ENCODE measurements at places on chromosomes 16 and 17.

DNA sequence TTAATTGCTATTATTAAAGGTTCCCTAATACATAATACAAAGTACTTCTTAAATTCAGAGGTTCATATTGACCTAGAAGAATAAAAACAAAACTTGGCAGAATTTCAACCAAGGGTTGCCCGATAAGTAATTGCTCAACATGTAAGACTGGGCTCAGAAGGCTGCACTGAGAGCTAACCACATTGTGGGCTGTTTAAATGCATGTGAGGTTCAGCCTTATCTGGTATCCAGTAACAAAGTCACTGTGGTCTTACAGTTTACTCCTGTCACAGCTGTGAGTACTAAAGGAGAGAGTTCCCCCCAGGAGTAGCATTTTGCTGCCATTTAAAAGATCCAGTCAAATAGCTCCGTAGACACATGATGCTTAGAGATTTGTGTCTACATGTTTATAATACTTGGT lies 1.6 kb upstream of the DHRS11 start:
- no peak for DNase-seq

GRCh38 chr16:12240036-12240435 lies 263.5 kb downstream of the SNX29 start:
- no peak for DNase-seq

- no peak for DNase-seq
Measured at GRCh38 chr17:42629411-42630009, 20.0 kb downstream of the TUBG1 start.

DNA sequence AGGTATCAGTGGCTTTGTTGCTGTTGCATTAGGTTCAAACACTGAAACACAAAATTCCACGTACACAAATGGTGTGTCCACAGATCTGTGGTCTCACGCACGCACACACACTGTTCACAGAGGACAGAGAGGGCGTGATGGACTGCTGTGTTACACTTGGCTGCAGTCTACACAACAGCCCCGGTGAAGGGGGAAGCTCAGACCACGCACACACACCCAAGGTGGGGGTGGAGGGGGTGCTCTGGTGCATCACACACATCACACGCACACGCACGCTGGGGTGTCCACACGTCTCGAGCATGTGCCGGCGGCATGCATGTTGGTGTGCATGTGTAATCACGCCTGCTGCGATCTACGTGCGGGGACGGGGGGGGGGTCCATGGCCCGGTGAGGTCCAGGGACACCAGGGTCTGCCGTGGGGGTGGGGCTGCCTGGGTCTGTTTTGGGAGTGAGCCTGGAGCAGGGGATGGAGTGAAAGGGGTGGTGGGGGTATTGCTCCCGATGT lies 7.3 kb downstream of the HSD3B7 start:
- DNase-seq: no peak

DNA sequence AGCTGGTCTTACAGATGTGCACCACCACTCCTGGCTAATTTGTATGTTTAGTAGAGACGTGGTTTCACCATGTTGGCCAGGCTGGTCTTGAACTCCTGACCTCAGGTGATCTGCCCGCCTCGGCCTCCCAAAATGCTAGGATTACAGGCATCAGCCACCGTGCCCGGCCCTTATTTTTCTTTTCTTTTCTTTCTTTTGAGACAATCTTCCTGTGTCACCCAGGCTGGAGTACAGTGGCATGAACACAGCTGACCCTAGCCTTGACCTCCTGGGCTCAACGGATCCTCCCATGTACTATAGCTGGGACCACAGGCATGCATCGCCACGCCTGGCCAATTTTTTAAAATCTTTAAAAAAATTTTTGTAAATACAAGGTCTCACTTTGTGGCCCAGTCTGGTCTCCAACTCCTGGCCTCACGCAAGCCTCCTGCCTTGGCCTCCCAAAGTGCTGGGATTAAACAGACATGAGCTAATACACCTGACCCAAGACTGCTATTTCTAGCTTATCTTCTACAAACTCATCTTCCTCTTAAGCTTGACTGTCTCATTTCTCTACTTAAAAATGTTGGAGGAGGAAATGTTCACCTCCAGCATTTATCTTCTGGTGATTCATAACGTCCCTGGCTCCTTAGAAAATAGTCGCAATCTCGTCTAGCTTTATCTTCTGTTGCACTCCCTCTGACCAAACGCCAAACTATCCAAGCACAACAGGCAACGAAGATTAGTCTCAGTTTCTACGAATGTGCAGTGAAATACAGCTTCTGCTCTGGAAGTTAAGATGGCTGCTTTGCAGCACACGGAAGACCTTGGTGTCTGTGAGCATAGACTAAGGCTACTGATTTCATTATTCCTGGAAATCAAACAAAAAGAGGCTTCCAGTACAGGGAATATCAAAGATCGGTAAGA lies 8.2 kb upstream of the TMEM94 start:
- DNase-seq: no peak

DNA sequence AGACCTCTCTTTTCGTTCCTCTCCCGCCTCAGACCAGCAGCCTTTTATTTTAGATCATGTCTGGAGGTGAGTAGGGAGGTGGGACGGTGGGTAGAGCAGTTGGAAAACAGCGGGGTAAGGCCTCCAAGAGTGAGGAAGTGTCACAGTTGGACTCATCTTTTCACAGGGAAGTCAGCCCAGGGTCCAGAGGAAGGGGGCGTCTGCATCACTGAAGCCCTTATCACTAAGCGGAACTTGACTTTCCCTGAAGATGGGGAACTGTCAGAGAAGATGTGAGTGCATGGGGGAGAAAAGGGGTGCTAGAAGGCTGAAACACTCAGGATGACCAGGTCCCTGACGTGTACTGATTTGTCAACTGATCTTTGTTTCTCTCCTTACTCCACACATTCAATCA lies 461 bp downstream of the LRRC46 start:
- DNase-seq: no peak

- peak; percentile 1 for DNase-seq
Measured at GRCh38 chr16:24580665-24581064, 41.3 kb downstream of the RBBP6 start.

DNA sequence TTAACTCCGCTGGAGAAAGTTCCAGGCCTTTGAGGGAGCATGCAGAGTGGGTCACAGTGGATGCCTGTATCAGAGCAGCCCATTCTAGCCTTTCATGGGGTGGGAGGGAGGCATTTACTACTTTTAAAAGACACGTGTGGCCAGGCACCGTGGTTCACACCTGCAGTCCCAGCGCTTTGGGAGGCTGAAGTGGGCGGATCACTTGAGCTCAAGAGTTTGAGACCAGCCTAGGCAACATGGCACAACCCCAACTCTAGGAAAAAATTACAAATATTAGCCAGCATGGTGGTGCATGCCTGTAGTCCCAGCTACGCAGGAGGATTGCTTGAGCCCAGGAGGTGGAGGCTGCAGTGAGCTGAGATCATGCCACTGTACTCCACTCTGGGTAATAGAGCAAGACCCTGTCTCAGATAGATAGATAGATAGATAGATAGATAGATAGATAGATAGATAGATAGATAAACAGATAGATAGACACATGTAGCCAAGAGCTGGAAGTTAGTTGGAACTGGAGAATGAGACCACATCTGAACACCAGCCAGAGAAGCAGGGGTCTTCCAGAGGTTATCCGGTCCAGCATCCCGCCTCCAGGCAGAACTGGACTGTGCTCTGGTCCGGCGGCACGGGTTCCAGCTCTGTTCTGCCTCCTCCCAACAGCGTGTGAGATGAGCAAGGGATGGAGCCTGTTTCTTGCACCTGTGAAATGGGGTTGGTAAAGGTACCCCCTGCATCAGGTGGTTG lies 3.6 kb downstream of the ADCY7 start:
- DNase-seq: no peak

GRCh38 chr17:66412857-66413558 lies 110.6 kb downstream of the PRKCA start:
- DNase-seq: no peak

GRCh38 chr16:71564335-71564967 lies 12.4 kb downstream of the TAT start:
- DNase-seq: no peak

DNA sequence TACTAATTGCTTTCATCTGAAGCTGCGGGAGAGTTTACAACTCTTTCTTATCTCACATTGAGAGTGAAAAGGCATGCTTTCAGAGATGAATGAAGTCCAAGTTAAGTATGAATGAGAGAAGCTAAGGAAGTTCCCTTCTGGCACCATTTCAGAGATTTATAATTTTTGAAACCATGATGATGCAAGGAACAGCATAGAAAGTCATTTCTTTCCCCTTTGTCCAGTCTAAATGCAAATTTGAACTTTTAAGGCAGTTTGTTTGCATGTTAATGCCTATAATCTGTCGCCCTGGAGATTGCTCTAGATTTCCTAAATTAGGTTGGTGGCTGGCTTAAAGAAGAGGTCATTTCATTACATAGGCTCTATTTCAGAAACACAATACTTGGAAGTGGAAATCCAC lies 594.8 kb upstream of the GOT2 start:
- no peak for DNase-seq

- DNase-seq: no peak
Measured at GRCh38 chr17:19911033-19911432, 43.3 kb upstream of the ULK2 start.

- no peak for DNase-seq
Measured at GRCh38 chr16:88705076-88705684, 1.0 kb downstream of the RNF166 start.

DNA sequence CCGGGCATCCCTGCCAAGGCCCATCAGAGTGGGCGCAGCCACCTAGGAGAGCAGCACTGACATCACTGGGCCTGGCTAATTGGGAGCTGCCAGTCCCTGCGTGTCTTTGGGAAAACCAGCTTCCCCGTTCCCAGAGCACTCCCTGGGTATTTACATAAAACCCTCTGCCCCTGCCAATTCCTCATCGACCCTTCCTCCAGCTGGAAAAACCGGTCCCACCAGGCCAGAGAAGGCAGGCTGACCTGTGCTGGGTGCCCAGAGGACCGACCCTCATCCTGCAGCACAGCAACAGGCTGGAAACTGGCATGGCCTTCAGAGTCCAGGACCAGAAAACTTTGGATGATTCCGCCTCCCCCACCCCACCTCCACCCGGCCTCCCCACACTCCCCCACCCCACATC lies 8.2 kb upstream of the FOXN1 start:
- no peak for DNase-seq

- no peak for DNase-seq
Measured at GRCh38 chr16:66130296-66130905, 236.1 kb upstream of the CDH5 start.

- peak; percentile 56 for DNase-seq
Measured at GRCh38 chr16:6382924-6383459, 949.7 kb upstream of the RBFOX1 start.

- no peak for DNase-seq
Measured at GRCh38 chr17:75013092-75013559, 656 bp downstream of the MRPL58 start.

GRCh38 chr16:1327619-1327947 lies 5.9 kb upstream of the BAIAP3 start:
- no peak for DNase-seq

DNA sequence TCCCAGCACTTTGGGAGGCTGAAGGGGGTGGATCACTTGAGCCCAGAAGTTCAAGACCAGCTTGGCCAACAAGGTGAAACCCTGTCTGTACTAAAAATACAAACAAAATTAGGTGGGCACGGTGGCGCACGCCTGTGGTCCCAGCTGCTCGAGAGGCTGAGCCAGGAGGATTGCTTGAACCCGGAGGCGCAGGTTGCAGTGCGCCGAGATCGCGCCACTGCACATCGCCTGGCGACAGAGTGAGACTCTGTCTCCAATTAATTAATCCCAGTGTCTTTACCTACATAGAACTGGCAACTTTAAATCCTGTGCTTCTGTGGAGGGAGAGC lies 1.5 kb upstream of the ELOB start:
- DNase-seq: no peak

DNA sequence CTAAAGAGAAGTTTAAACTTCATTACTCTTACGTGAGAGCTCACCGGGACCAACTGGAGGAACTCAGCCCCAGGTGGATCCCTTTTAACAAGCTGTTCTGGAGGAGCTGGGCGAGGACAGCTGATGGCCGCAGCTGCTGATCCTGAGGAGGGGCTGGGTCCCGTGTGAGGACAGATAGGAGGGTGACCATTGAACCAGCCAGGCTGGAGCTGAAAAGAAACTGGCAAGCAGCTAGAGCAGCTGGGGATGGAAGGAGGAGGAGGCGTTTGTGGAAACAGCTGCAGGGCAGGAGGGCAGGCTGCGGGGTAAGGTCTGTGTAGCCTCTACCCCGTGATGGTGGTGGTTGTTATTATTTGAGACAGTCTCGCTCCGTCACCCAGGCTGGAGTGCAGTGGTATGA lies 119.5 kb downstream of the AATF start:
- no peak for DNase-seq

DNA sequence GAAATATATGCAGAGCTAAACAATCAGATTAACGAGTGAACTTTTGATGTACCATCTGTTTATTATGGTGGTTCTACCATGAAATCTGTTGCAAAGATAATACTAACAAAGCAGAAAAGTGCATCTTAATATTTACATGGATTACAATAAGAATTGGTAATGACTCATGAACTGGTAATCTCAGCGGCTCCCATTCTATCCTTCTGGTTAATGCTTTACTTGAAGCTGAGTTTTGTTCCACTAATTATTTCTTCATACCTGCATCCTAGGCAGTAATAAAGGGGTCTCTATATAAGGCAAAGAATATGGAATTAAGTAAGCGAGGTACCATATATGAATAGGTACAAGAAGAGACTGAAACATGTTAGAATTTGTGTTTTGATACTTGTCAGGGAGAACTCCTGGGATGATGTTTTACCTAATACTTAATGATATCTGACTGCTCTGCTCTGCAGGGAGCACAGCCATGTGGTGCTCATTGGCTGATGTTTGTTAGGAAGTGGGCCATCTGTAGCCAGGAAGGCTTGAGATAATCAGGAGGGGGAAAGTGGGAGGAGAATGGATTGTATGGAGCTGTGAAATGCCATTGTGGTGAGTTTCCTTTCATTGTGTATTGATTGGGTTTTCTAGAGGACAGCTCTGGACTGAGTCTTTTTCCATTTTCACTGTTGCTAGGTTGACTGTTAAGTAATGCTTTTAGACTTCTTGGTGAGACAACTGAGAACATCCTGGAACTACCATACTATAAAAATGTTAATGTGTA lies 52.6 kb downstream of the MAP2K6 start:
- DNase-seq: peak; percentile 54

- no peak for DNase-seq
Measured at GRCh38 chr17:18992454-18993130, 12.0 kb downstream of the FAM83G start.

GRCh38 chr17:17090642-17091103 lies 48.4 kb downstream of the MPRIP start:
- no peak for DNase-seq

GRCh38 chr16:70160821-70161220 lies 12.8 kb upstream of the CLEC18C start:
- DNase-seq: no peak

GRCh38 chr16:21277927-21278706 lies at the start of gene CRYM:
Gene CRYM, minus strand, starts transcription at chr16:21278290. Its CDS starts 39 bp downstream, at chr16:21278251.
- DNase-seq: peak; percentile 4

GRCh38 chr17:73613271-73614233 lies 30.7 kb downstream of the SDK2 start:
- no peak for DNase-seq

- no peak for DNase-seq
Measured at GRCh38 chr17:35170968-35171771, 23.0 kb downstream of the SLC35G3 start.

DNA sequence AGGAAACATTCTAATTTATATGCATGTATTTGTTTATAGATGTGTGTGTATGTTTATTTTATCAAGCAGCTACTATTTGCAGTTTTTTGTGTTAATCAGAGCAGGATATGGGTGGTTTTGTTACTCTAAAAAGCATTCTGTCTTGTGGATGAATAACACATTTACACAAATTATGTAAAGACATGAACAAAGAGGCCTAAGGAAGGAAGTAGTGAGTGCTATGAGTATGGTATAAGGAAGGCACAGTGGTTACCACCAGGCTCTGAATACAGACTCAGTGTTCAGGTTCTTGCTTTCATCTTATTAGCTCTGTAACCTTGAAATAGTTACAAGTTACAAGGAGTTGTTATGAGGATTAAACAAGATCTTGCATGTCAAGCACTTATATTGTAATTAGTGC lies 33.9 kb downstream of the STXBP4 start:
- no peak for DNase-seq
